ENCODE measurements at places on chromosomes 12 and 14. TPM values are rescaled to one million over a fixed set of nuclear protein-coding genes. Genes with fewer than 3 reads are reported as not detected.

DNA sequence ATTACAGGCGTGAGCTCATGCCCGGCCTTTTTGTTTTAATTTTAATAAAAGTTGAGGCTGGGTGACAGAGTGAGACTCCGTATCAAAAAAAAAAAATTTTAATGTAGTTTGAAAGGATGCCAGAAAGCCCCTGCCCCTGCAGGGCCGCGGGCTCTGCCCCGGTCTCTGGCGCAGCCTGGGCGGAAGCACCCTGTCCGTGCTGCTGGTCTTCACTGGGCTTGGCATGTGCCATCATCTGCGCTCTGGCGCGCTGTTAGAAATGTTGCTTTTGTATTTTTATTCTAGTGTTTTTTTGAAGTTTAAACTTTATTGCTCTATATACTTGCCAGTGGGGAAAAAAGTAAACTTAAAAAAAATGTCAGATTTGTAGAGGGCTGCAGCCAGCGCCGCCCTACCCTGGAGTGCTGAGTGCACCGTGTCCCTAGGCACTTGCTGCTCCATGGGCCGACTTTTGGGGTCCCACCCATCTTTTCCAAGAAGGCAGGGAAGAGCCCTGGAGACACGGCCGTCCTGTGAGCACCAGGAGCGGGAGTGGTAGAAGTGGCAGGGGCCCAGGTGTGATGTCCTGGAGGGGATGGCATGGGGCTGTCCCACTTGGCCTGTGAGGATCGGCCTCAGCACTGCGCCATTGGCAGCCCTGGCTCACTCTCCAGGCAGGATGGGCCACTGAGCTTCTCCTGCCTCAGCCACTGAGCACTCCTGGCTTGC lies 4.0 kb downstream of the MTA1 start:
- no peak overlapping the region for H3K27ac ChIP-seq
- peaks cover 11% of the 10 kb centered on the region for H3K4me1 ChIP-seq
- DNase-seq = no peak
- H3K36me3 ChIP-seq = peaks cover 18% of the 10 kb centered on the region
- H3K27me3 ChIP-seq = no peaks in the 10 kb centered on the region
- H3K4me3 ChIP-seq = no peak overlapping the region

GRCh38 chr12:2627835-2628191 lies 167.0 kb upstream of the FKBP4 start:
- H3K27me3 ChIP-seq = peaks cover 57% of the 10 kb centered on the region
- H3K4me1 ChIP-seq = peaks cover 7% of the 10 kb centered on the region
- no peaks in the 10 kb centered on the region for H3K36me3 ChIP-seq
- H3K27ac ChIP-seq = no peak overlapping the region
- H3K4me3 ChIP-seq = no peak overlapping the region

Gene JKAMP
- 35.8 TPM for total RNA-seq

DNA sequence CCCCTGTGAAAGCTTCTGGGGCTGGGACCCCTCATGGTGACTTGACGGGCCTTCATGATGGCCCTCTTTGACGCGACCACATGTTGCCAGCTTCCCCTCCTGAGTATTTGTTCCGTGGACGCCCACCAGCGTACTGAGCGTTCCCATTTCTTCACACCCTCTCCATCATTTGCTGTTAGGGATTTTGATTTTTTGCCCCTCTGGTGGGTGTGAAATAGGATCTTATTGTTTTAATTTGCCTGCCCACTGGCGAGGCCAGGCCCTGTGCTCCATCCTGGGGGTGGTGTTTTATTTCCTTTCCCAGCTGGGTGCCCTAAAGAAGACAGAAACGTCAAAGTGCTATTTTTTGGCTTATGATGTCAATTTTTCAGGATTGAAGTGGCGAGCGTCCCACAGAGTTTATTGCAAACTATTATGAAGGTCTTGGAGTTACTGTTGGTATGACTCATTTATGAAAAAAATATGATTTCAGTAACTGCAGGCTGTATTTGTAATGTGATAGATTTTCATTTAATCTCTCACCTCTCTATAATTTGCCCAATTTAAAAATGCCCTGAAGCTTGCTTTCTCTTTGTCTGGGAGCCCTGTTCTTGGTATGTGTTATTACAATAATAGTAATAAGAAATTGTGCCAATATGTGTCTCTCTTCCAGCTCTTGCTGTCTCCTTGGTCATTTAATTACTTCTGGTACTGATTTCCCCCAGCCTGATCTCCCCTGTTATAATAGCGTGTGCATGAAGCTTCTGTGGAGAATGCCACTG lies 99.6 kb downstream of the SLC25A47 start:
- H3K36me3 ChIP-seq = no peaks in the 10 kb centered on the region
- H3K27me3 ChIP-seq = no peaks in the 10 kb centered on the region
- DNase-seq = peak; percentile 24
- H3K27ac ChIP-seq = no peak overlapping the region
- no peak overlapping the region for H3K4me3 ChIP-seq

- no peak for DNase-seq
- no peaks in the 10 kb centered on the region for H3K27me3 ChIP-seq
- no peak overlapping the region for H3K27ac ChIP-seq
- H3K4me1 ChIP-seq = no peaks in the 10 kb centered on the region
These were observed 73.2 kb downstream of the CEP83 start for GRCh38 chr12:94386422-94386821.

DNA sequence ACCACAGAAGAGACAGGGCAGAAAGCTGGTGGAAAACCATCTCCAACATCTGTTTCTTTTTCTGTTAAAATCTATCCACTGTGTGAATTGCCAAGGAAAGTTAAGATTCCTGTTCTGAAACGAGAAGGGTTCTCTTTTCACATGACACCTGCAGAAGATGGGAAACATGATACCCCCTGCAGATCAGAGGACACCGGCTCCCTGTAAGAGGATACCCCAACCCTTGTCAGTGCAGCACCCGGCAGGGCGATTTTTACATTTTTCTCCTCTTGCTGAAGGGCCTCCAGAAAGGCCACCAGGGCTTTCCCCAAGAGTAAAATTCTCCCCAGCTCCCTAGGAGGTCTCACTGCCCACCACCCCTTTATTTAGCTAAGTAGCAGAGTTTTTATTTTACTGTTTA lies 48.2 kb downstream of the DPF3 start:
- no peaks in the 10 kb centered on the region for H3K36me3 ChIP-seq
- H3K4me1 ChIP-seq = no peaks in the 10 kb centered on the region
- DNase-seq = no peak
- H3K4me3 ChIP-seq = no peak overlapping the region

DNA sequence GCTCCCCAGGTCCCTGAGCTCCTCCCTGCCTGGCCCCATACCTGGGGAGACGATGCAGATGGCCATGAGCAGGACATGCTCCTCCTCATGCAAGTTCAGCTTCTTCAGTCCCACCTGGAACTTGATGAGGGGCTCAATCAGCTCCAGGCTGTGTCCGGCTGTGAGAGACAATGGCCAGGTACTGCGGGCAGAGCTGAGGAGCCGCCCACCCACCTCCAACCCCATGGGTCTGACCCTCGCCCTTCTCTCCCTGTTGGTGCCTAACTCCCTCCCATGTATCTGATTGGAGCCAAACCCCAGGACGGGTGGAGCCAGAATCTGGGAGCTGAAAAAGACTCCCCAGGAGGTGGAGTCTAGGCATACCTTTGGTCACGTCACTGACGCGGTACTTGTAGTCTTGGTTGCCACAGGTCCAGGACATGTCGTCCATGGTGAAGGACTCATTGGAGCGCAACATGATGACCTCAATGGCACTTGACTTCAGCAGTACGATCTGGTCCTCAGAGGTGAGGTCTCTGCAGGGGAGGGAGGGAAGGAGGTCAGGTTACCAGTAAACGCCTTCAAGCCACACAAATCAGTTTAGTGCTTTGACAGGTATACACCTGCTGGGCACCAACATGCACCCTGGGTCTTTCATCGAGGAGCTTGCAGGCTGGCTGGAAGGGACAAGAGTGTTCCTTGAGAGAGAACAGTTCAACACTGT lies 26.7 kb upstream of the HDAC7 start:
- no peak for DNase-seq
- H3K27me3 ChIP-seq = no peaks in the 10 kb centered on the region
- H3K4me1 ChIP-seq = peaks cover 15% of the 10 kb centered on the region
- H3K4me3 ChIP-seq = no peak overlapping the region

DNA sequence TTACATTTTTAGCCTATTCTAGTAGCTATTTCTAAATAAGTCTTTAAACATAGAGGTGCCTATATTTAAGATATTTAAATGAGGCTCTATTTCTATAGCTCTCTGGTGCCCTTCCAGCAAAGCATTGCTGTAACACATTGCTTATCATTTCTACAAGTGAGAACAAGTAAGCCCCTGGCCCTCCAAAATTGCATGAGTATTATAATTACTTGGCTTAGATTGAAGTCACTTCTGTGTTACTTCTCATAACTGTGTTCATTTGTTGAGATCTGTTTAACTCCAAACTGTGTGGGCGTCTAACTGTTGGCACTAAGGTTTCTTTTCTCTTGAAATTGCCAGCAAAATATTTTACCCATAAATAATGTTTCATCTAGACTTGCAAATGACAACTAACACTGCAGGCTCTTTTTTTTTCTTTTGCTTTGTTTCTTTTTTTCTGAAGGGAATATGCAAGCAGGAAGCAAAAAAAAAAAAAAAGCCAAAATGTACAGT lies 66.5 kb downstream of the DAD1 start:
- H3K27me3 ChIP-seq = no peaks in the 10 kb centered on the region
- peaks cover 5% of the 10 kb centered on the region for H3K4me1 ChIP-seq
- no peak overlapping the region for H3K27ac ChIP-seq
- DNase-seq = no peak
- H3K4me3 ChIP-seq = no peak overlapping the region

DNA sequence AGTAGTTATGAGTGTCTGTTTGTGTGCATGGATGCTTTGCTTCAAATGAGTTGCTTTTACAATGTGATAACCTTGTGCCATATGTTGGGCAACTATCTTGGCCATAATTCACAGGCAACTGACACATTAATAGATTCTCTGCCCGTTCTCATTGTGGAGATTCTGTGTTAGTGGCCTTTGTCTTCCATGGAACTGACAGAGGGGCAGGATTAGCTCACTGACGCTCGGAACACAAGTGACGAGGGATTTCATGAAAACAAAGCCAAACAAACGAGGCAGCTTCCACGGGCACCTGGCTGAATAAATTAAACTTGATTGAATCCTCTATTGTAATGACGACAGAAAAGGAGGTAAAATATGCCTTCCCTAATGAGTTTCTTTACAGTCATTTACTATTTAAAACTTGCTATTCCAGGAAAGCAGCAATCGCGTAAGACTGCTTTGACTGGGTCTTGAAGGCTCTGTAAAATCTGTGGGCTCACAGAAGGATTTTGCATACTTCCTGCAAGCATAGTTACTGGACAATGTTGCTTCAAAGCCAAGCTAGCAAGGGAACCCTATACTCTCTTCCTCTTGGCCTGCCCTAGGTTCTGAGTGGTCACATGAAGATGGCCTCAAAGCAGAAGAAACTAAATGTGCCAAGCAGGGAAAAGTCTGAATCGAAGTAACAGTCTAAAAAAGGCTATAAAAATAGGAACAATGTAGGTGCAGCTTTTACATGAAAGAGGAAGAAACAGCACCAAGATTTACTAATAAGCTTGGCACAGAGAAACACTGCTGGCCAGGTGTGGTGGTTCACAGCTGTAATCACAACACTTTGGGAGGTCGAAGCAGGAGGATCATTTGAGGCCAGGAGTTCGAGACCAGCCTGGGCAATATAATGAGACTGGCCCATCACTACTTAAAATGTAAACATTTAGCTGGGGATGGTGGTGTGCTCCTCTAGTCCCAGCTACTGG lies 28.1 kb upstream of the SINHCAF start:
- H3K4me3 ChIP-seq = no peak overlapping the region
- no peaks in the 10 kb centered on the region for H3K4me1 ChIP-seq
- H3K27ac ChIP-seq = no peak overlapping the region
- no peak for DNase-seq

- H3K27ac ChIP-seq = peak overlapping the region; percentile 7
- H3K27me3 ChIP-seq = no peaks in the 10 kb centered on the region
- H3K36me3 ChIP-seq = peaks cover 69% of the 10 kb centered on the region
- DNase-seq = peak; percentile 72
- H3K4me1 ChIP-seq = peaks cover 18% of the 10 kb centered on the region
- H3K4me3 ChIP-seq = no peak overlapping the region
These were observed 14.9 kb downstream of the SLC38A2 start for GRCh38 chr12:46357438-46358324.

Gene LALBA
- not detected for total RNA-seq

Gene P3H3
- 1.3 TPM for total RNA-seq

DNA sequence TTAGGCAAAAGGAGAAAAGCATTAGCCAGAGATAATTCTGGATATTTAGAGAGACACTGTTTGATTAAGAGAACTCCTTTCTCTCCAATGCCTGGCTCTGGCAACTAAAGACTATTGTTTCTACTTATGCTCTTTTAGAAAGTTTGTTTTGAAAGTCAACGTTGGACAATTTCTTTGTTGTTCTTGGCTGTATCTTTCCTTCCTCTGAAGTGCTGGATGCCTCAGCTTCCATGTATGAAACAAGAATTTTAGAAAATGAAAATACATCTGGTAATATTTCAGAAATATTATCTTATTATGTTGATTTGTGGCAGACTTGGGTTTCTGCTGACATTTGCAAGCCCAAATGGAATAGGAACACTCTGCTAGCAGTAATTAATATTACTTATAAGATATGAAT lies 382.6 kb downstream of the SNAPC1 start:
- no peak overlapping the region for H3K4me3 ChIP-seq
- no peak for DNase-seq
- H3K27ac ChIP-seq = no peak overlapping the region
- no peaks in the 10 kb centered on the region for H3K27me3 ChIP-seq

DNA sequence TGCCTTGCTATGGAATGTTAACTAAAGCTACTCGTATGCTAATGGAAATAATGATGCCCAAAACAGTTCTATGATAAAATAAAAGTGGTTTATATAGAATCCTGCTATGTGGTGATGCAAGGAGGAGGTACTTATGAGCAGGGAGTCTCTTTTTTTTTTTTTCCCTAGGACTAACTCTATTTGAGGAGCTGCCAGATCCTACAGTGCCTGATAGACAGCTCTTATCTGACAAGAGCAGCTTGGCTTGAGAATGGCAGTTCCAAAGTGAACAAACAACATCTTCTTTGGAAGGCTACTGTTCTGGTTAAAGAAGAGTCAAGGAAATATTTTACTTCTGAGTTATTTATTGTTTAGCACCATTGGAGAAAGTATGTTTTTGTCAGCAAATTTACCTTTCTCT lies 10.2 kb upstream of the ACSM4 start:
- H3K27ac ChIP-seq = no peak overlapping the region
- DNase-seq = no peak
- H3K27me3 ChIP-seq = peaks cover 17% of the 10 kb centered on the region
- H3K4me1 ChIP-seq = no peaks in the 10 kb centered on the region
- H3K4me3 ChIP-seq = no peak overlapping the region

Gene GALNT8
- total RNA-seq = not detected

DNA sequence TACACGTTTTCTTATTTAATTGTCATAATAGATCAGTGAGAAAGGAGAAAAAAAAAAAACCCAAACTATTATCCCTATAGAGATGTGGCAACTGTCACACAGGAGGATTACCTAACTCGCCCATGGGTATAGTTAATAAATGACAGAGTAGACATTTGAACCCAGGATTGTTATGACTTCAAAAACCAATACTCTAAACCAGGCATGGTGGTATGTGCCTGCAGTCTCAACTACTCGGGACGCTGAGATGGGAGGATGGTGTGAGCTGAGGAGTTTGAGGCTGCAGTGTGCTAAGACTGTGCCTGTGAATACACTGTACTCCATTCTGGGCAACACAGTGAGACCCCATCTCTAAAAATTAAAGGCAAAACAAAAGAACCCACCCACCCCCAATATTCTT lies 114.5 kb downstream of the DENND5B start:
- no peak overlapping the region for H3K27ac ChIP-seq
- no peak overlapping the region for H3K4me3 ChIP-seq
- no peaks in the 10 kb centered on the region for H3K4me1 ChIP-seq
- H3K27me3 ChIP-seq = no peaks in the 10 kb centered on the region
- DNase-seq = no peak

Gene PXN
- 256 TPM for total RNA-seq

Measured in MCF 10A (cell line).